ENCODE measurements at places on chromosomes 3 and 15. TPM values are rescaled to one million over a fixed set of nuclear protein-coding genes. Genes with fewer than 3 reads are reported as not detected.

RYR3 gene
- under 0.01 TPM for total RNA-seq

NCKIPSD gene
- 14.3 TPM for total RNA-seq

CLDN11 gene
- total RNA-seq = 4.2 TPM

NUDT16 gene
- total RNA-seq = 7.6 TPM

CERS3 gene
- 27.3 TPM for total RNA-seq

SLMAP gene
- 67.5 TPM for total RNA-seq

HOMER2 gene
- total RNA-seq = 75.3 TPM

SLC22A14 gene
- total RNA-seq = 0.64 TPM

SLC9A9 gene
- 1.4 TPM for total RNA-seq

ZIC4 gene
- total RNA-seq = not detected

DNA sequence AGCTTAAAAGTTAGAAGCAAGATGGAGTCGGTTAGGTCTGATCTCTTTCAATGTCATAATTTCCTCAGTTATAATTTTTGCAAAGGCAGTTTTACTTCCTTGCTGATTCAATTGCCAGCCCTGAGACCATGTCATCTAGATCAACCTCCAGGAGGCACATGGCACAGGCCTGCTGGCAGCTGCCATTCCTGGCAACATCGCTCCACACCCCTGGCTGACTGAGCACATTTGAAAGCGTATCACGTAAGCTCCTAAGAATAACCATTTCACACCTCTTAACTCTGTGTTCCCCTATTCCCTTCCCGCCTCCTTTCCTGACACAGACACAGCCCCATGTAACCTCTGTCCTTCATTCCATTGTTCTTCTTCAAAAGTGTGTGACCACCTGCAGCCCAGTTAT lies 313.9 kb upstream of the CTNNB1 start:
- no peak for DNase-seq

DNA sequence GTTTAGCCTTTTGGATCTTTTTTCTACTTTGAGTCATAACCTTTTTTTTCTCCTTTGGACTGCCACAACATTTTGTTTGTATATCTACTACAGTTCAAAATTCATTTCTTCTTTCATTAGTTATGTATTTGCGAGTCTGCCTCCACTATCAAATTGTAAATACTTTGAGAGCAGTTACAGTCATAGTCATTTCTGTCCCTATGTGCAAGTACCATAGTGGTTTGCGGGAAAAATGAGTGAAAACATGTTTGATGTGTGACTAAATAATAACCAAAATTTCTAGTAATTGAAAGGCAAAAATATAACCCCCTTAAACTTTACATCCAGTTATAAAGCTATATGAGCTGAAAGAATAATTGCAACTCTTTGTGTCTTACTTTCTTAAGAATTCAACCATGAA lies 45.8 kb upstream of the CCDC50 start:
- no peak for DNase-seq

- DNase-seq = no peak
Measured at GRCh38 chr3:38837358-38837757, 21.3 kb upstream of the SCN10A start.

GRCh38 chr3:178325330-178325729 lies 210.9 kb upstream of the KCNMB2 start:
- DNase-seq = peak; percentile 44

GRCh38 chr3:186700267-186700666 lies 16.9 kb upstream of the KNG1 start:
- DNase-seq = no peak

GRCh38 chr3:32302601-32303398 lies 64.3 kb downstream of the CMTM8 start:
- DNase-seq = no peak

- no peak for DNase-seq
Measured at GRCh38 chr3:151303751-151304150, 12.9 kb downstream of the GPR87 start.

DNA sequence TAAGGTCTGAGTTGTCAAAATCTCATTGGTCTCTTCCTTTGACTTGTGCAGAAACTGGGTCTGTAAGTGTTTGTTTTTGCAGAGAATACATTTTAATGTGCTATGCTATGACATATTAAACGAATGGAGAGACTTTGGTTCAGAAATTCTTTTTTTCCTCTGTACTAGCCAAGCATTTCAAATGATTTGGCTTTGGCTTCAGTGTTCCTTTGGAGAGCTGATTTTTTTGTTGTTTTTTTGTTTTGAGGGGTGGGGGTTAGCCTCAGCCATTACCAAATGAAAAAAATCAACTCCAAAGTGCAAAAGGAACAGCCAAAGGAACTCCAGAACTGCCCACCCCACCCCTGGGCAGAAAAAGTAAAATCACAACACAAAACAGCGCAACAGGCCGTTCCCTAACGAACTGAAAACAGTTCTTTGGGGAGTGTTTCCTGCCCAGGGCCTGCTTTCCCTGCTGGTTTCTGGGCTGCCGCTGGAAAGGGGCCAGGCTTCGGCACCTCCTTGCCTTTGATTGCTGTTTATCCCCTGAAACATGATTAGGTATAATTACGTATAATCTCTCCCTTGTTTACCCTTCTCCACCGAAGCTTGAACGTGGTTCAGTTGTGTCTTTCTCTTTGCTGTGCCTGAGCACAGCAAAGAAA lies 57.6 kb upstream of the NEO1 start:
- no peak for DNase-seq

GRCh38 chr3:29281094-29281343 lies 148 bp downstream of the RBMS3 start:
- DNase-seq = no peak

- DNase-seq = peak; percentile 79
Measured at GRCh38 chr15:52503788-52504496, 24.7 kb downstream of the MYO5A start.

GRCh38 chr15:82625136-82625535 lies 22.0 kb downstream of the CPEB1 start:
- DNase-seq = no peak

DNA sequence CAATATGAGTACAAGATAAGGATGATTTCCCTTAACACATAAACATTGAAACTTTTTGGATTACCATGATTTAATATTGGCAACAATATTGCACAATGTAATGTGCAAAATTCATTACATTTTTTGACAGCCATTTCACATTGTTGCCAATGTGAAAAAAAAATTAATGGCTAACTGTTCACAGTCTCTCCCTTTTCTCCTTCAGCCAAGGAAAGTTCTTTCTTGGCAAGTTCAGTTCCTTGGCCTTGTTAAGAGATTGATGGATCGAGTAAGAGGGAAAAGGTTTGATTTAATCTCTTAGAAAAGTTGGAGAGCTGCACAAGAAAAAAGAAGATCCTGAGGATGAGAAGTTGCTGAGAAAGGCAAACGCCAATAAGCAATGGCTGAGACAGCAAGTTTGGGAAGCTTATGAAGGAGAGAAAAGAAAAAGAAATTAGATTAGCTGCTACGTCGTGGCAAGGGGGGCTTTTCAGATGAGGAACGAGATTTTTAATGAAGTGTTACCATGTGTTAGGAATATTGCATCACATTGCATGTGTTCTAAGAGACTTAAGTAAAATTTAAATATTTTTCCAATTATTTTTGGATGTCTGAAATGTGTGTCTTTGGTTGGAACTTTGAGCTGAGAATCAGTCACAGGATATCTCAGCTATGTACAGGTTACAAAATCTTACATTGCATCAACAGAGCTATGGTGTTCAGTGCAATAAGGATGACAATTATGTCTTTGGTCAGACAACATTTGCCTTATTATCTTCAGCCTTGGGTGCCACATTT lies 61.4 kb upstream of the ZNF280D start:
- DNase-seq = no peak

- no peak for DNase-seq
Measured at GRCh38 chr3:183984749-183985729, 32.6 kb downstream of the ABCC5 start.

DNA sequence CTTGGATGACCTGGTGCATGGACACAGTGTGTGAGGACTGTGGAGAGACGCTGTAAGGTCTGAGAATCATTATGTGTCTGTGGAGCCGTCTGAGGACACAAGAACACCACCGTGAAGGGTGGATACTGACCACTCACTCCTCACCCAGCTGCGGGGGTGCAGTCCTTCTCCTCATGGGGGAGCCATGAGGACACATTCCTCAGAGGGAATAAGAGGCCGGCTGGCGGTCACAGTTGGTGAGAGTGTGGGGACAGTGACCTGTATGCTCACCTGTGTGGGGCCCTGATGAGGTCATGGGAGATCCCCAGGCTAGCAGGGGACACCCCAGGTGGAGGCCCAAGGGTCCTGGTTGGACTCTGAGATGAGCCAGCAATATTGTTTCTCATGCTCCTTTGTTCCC lies 2.5 kb upstream of the TRPM1 start:
- no peak for DNase-seq

DNA sequence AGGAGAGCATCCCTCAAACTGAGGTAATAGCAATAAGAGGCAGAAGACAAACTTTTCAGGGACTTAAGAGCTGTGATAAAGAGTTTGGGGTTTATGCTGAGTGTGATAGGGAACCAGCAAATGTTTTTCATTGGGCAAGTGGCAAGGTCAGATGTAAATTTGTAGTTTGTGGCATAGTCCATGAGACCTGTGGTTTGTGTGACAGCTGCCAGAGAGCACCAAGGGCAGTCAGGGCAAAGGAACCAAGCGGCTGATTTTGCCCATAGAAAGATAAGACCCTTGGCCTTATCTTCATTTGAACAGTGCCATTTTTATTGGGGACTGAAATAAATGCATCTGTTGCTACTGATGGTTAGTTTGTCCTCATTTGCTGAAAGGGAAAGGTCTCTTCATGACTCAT lies 220.3 kb downstream of the LRRN1 start:
- no peak for DNase-seq

DNA sequence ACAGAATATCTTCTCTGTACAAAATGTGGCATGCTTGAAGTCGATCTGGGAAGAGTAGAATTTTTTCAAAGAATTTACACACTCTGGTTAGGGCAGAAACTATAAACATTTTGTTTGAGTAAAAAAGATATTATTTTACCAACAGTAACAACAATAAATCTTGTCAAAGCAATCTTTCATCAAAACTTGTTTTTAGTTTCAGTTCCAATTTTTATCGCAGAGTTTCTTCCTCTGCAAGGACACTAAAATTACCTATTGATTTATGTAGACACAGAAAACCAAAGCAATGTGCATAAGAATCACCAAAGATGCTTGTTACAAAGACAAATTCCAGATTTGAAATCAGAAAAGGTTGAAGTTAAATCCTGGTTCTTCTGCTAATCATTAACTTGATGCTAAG lies 61.9 kb downstream of the CGGBP1 start:
- no peak for DNase-seq

- DNase-seq = no peak
Measured at GRCh38 chr15:35170207-35170606, 85.1 kb upstream of the NANOGP8 start.

GRCh38 chr15:52101542-52102323 lies 10.8 kb downstream of the BCL2L10 start:
- DNase-seq = no peak

DNA sequence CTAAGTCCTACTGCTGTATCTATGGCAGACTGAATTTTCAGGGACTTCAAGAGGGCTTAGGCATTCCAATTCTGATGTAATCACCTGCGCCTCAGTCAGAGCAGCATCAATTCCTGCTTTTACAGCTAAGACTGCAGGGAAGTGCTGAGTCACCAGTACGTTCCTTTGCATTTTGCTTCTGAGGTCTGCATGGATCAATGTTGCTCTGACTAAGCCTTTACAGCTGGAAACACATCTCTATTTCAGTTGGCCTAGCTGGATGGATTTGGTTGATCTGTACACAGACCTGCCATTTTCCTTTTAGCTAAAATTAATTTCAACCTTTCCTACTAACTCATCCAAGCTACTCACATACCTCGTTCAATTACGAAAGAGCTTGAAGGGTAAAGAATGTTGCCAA lies 51.3 kb downstream of the ETV5 start:
- peak; percentile 81 for DNase-seq
